ENCODE measurements at places on chromosomes 2 and 18.
A peak's percentile ranks its signal among the peaks of the same experiment; 100 is the strongest.

- peak; percentile 52 for DNase-seq
Observed at GRCh38 chr2:173831312-173832229, 133.6 kb downstream of the SP3 start.

- no peak for DNase-seq
Observed at GRCh38 chr18:31920277-31920676, 22.7 kb downstream of the TRAPPC8 start.

GRCh38 chr2:127134235-127134634 is 27.3 kb upstream of the BIN1 start:
- no peak for DNase-seq

- DNase-seq: no peak
Observed at GRCh38 chr2:233650981-233651380, 14.7 kb downstream of the UGT1A10 start.

DNA sequence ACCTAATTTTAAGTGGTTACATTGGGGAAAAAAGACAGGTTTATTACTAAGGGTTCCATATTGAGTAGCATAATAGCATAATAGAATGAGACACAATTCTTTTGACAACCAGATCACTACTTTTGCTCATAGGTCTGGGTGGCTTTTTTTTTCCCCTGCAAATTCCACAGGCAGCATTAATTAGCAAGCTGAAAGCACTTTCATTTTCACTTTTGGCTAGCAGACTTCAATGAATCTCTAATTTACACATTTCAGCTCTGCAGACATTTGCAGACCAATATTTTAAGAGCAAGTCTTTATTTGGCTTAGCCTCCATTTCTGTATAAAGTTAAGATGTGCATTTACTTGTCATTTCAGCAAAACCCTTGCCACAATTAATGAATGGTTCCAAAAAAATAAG is 185.5 kb downstream of the NOL4 start:
- no peak for DNase-seq

DNA sequence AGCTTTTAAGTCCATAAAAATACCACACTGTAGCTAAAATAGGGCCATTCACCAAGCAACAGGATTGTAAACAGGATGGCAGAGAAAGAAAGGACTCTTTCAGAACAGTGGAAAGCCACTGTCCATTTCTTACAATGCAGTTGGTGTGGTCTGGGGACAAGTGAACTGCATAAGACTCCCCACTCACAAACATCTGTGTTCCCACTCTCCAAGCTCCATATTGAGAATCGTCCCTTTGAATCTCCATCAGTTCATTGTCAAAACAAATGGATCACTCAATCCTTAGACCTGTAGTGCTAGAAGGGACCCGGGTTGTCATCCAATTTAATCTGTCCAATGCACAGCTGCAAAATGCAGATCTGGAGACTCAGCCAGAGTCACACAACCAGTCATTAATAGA is 347.4 kb upstream of the KLHL29 start:
- no peak for DNase-seq

DNA sequence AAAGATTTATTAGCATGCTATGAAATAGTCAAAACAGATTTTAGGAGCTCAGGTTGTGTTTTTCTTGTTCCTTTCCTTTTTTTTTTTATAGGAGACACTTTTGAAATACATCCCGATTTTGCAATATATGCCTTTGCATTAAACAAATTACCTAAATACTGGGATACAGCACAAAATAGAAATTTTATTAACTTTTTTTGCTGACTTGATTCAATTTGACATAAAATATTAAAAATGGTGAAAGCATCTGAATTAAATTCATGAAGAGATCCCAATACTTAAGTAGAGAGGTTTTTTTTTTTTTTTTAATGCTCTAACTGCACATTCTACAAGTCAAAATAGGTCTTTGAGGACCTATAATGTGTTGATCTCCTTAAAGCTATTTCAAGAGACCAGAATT is 939.5 kb upstream of the CHAC2 start:
- DNase-seq: no peak

GRCh38 chr2:177547122-177547521 is 154.5 kb downstream of the AGPS start:
- no peak for DNase-seq

- DNase-seq: no peak
Observed at GRCh38 chr2:143124445-143124844, 4.8 kb upstream of the ARHGAP15 start.

DNA sequence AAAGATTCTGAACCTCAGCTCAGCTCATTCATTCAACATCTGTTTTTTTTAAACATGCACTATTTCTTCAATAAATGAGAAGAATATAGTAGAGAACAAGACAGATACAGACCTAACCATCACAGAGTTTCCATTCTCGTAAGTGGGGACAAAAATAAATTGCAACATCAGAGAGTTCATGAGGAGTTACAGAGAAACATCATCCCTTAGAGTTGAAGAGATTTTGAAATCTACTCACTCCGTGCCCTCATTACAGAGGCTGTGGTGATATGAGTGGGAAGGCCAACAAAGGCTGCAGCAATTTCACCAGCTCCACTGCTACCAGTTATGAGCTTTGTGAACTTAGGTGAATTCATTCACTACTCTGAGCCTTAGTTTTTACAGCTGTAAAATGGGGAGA is 399.3 kb downstream of the BCL11A start:
- DNase-seq: no peak

DNA sequence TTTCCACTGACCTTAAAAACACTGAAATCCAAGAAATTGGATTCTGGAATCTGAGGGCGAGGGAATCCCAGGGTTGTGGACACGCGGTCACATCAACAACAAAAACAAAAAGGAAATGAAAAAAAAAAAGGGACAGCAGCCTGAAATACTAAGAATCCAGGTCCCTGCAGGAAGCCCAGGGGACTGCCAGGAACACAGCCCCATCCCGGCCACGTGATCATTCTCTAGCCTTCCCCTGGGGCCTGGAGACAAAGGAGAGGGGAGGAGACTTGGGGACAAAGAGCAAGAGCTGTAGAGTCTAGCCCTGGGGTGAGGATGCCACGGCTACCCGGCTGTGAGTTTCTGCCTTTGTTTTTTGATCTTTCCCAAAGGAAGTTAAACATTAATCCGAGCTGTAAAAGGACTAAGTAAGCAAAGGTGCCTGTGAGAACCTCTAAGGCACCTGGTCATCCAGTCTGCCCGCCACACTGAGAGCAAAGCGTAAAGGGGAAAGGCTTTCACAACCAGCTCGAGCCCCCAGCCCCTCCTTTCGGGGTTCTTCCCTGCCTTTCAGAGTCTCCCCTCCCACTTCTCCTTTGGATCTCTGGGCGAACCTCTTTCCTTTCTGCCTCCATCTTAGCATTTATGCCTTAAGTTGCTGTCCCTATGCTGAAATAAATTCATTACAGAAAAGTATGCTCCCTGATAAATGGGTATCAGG is 57.9 kb upstream of the MSH2 start:
- peak; percentile 98 for DNase-seq

DNA sequence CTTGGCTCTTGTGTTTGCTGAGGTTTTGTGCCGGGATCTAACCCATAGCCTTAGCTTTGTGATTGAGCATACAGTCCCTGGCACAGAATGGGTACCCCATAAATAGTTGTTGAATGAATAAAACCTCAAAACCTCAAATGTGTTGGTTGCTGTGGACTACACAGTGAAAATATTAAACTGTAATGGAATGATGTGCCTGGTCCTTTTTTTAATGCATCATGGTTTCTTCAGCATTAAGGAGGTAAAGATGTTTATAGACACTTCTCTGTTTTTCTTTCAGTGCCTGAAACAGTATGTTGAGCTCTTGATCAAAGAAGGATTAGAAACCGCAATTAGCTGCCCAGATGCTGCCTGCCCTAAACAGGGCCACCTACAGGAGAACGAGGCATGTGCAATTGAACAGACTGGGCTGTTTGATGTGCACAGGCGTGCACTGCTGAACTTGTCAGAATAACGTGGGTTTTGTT is 97.0 kb downstream of the RNF144A start:
- no peak for DNase-seq

GRCh38 chr18:4146797-4147196 is 308.3 kb downstream of the DLGAP1 start:
- DNase-seq: no peak

- DNase-seq: no peak
Observed at GRCh38 chr2:44495035-44495434, 133.3 kb downstream of the CAMKMT start.

GRCh38 chr2:17538844-17539554 is 1.5 kb upstream of the VSNL1 start:
- peak; percentile 86 for DNase-seq

- DNase-seq: peak; percentile 73
Observed at GRCh38 chr2:15984368-15985255, 44.3 kb downstream of the MYCN start.

GRCh38 chr2:38875227-38875575 is 533 bp downstream of the DHX57 start:
- no peak for DNase-seq

DNA sequence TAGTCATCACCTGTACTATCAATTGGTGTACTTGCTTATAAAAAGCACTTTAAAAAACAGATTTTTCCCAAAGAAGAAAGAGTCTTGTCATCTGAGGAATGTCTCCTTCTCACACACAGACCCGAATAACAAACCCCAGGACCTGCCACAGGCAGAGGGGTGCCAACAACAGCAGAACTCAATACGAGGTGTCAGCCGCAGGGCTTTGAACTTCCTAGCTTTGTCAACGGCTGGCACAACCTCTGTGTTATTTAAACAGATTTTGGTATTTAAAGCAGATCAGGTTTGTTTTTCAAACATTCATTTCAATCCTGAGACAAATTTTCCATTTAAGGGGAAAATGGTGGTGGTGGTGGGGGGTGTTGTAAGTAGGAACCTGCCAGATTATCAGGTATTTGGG is 138.4 kb upstream of the RIOK3 start:
- DNase-seq: no peak

DNA sequence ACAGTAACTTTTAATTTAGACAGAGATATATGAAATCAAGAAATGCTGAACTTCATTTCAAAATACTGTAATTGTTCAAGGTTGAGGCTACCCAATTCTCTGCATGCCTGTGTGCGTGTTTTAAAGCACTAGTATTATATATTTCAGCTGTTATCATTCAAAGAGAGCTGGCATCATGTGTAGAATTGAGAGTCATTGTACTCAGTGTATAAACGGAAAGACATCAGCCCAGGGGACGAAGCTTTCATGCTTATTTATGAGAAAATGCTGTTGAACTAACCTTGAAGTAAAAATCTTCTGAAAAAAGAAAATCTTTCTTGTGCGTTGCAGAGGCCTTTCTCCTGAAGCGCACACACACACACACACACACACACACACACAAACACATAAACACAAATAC is 48.4 kb downstream of the MYCN start:
- no peak for DNase-seq

DNA sequence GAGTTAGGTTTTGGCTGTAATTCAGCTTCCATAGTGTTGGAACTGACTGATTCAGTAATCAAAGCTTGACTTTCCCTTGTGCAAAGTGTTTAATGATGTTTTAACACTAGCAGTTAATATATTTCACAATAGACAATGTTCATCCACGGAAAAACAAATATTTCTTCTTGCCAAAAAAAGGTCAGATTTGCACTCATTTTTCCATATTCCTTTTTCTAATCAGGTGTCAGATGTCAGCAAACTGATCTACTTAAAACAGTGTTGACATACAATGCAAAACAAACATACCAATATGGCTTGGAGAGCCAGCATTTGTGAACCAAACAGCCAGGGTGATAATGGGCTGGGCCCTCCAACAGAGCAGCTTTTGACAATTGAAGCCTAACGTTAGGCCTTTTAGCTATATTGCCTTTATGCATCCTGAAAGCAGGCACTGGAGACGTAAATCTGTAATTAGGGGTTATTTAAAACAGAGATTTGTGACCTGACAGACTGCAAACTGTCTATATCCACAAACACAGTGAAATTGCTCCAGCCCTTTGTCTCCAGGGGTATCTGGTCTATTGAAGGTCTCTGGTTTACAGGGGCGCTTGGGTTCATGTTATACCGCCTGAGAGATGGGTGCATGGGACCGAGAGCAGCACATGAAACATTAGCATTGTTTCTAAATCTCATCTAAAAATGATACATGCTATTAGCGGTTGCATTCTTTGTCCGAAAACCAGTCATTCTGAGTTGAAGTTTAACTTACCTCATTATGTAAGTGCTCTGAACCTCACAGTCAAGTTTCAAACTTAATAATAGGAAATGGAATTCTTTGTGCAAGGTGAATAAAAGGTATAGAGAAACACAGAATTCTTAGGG is 7.1 kb upstream of the CDCA7 start:
- DNase-seq: no peak

- DNase-seq: no peak
Observed at GRCh38 chr2:105397953-105398335, 907 bp downstream of the FHL2 start.

GRCh38 chr2:38371235-38371634 is 5.8 kb downstream of the ATL2 start:
- no peak for DNase-seq

DNA sequence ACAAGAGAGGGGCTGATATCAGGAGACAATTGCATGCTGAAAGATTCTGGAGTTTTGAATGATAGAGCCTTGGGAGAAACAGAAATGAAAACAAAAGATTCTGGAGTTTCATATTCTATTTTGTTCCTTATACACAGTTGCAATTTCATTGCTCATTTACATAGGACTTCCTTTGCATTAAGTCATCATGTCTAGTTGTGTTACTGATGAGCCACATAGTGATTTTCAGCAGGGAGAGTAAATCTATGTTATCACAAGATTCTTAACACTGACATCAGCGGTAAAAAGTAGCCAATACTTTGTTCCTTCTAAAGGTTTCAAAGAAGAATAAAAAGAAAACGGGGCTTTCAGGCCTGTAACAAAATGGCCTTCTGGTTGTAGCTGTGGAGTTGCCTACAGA is 7.1 kb downstream of the ADAM17 start:
- no peak for DNase-seq

GRCh38 chr18:60894254-60894945 is 438.8 kb upstream of the CDH20 start:
- no peak for DNase-seq

DNA sequence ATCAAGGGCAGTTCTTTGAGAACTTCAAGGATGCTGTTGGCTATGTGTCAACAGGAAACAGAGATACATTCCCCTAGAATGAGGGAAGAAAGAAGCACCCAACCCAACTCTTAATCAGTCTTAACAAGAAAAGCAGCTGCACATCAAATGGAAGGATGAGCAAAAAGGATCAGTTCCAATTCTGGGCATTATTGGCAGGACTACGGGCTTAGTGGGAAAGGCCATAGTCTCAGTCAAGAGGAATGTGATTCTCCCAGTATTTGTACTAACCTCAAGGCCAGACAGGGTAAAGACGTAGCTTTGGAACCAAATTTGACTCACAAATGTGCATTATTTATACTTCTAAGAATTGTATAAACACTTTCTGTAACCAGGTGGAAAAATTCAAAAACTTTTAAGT is 18.2 kb downstream of the BMP10 start:
- DNase-seq: no peak

GRCh38 chr2:73975731-73976130 is 9.0 kb upstream of the TET3 start:
- DNase-seq: no peak

GRCh38 chr2:74864728-74865722 is 31.1 kb downstream of the HK2 start:
- DNase-seq: no peak

- no peak for DNase-seq
Observed at GRCh38 chr2:2926858-2927175, 450.8 kb downstream of the EIPR1 start.

Data from kidney (tissue), 22 donors.